NCI-H1092 (cell line): ENCODE measurements at places on chromosomes 2 and 18.

- no peak for DNase-seq
Measured at GRCh38 chr2:41933046-41933420, 114.8 kb upstream of the PKDCC start.

GRCh38 chr2:103265521-103265920 lies 503.7 kb downstream of the TMEM182 start:
- no peak for DNase-seq

- no peak for DNase-seq
Measured at GRCh38 chr2:103437161-103437560, 675.3 kb downstream of the TMEM182 start.

GRCh38 chr2:70746094-70746974 lies 21.7 kb downstream of the ADD2 start:
- no peak for DNase-seq

DNA sequence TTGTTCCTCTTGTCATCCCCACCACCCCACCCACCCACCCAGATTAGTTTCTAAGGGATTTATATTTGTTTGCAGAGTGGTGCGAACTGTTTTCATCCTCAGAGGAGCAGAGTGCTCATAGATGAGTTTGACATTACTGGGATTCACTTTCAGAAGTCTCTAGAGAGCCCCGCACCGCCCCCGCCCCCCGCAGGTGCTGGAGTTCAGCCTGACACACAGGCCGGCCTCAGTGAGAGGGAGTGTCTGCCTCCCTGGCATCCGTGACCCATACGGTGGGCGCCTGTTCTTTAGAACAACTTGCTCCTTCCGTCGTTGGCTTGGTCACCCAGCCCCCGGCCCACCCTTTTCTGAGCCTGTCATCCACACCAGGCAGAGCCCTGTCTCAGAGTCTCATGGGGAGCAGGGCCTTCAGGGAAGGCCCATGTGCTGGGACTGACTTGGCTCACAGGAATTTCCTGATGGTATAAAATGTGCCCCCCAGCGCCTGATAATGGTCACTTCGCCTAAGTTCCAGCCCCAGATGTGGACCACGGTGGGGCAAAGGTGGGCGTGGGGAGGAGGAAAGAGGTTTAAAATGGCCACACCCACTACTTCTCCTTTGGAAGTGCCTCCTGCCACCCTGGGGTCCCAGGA lies 44.3 kb downstream of the HPCAL1 start:
- DNase-seq: no peak

GRCh38 chr2:221836095-221836494 lies 264.0 kb upstream of the EPHA4 start:
- DNase-seq: no peak
